ENCODE measurements at places on chromosomes 2 and 18. TPM values are rescaled to one million over a fixed set of nuclear protein-coding genes. Genes with fewer than 3 reads are reported as not detected.

Gene ZC3H15
- total RNA-seq, result 76.7 TPM

GRCh38 chr2:240421381-240421780 is 14.1 kb upstream of the GPC1 start:
- DNase-seq, result no peak

GRCh38 chr2:168323529-168324021 is 76.2 kb upstream of the STK39 start:
- no peak for DNase-seq

DNA sequence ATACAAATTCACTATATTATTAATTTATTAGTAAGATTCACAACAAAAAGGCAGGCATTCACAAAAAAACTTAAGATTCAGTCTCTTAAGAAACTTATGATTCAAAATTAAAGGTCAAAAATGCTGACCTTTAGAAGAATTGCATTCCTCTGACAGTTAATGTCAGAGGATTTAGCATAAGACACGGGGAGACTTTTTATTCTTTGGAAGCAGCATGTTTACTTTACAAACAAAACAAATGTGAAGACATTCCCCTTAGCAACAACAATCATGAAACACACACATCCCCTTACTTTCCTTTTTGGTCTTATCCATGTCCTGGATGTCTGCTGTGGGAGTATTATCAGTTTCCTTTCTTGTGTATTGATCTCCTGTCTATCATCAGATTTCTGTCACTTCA is 117.1 kb downstream of the RAD51AP2 start:
- no peak for DNase-seq

DNA sequence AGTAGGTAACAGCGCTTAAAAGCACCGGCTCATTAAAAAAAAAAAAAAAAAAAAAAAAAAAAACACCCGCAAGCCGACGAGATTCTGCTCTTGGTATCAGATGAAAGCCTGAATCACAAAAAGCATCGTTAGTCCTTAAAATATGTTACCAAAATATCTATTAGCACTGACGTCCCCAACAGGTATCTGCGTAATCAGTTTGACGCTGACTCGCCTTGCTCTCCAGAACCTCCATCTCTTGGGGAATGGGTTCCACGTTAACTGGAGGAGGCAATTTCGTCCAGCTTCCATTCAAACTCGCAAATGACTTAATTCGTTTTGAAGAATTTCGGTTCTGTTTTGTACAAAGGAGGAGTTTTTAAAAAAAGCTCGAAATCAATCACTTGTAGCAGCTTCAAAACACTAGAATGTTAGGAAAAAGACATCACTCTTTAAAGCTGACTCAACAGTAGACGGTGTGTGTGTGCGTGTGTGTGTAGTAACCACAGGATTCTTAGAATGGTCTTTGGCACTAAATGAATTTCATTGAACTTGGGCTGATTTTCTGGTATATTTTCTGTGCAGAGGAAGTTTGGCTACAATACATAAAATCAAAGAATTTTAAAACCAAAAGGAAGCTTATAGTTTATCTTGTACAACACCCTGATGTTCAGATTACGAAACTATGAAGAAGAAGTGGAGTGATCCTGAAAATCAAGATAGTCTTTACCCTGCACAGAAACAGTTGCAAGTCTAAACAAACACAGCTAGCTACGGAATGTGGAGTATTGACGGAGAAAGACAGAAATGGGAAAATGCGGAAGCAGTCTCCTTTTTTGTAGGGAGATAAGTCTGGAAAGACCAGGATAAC is 1.1 kb upstream of the PGAP1 start:
- no peak for DNase-seq

- DNase-seq, result no peak
Observed at GRCh38 chr18:62372156-62372555, 47.0 kb downstream of the TNFRSF11A start.

DNA sequence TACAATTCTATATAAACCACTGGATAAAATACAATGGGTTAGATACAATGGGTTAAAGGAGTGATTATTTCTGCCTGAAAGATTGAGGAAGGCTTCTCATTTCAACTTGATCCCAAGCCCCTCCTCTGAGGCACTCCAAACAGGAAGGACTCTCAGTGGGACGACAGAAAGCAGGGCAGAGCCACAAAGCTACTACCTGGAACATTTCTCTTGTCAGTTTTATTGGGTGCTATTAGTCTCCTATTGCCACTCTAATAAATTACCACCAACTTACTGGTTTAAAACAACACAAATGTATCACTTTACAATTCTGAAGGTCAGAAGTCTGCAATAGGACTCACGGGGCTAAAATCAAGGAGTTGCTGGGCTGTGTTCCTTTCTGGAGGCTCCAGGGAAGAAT is 146.7 kb downstream of the MREG start:
- DNase-seq, result no peak

DNA sequence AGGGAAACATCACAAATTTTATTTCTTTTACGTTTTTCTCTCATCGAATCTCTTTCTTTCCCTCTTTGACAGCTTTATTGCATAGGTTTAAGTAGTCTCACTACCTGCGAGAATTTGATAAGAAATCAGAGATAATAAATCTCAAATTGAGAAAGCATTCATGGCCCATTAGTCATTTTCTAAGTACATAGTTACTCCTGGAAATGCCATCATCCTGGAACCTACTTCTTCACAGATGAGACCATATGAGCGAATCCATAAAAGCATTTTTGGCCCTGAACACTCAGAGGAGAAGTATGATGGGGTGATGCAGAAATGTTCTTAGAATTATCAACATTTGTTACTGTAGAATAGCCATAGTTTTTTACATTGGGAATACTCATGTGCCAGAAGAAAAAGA is 138.0 kb upstream of the ARHGAP28 start:
- no peak for DNase-seq
